ENCODE measurements at places on chromosomes 11 and 22. TPM values are rescaled to one million over a fixed set of nuclear protein-coding genes. Genes with fewer than 3 reads are reported as not detected.

The PICALM gene
- total RNA-seq, result 178 TPM

The MMP1 gene
- total RNA-seq, result 8.7 TPM

The SORL1 gene
- 8.0 TPM for total RNA-seq

The SERGEF gene
- total RNA-seq, result 27.8 TPM

The MED19 gene
- total RNA-seq, result 33.6 TPM

The MPEG1 gene
- not detected for total RNA-seq

The MMP12 gene
- total RNA-seq, result not detected

The UCP3 gene
- 0.16 TPM for total RNA-seq

The BCO2 gene
- 1.8 TPM for total RNA-seq

The SERHL2 gene
- 2.4 TPM for total RNA-seq

Data from mesangial cell (primary cell).